Renal pelvis (tissue), 12 donors: ENCODE measurements at places on chromosomes 3 and 15. TPM values are rescaled to one million over a fixed set of nuclear protein-coding genes. Genes with fewer than 3 reads are reported as not detected.

TRH gene
- 0.47 TPM for polyA plus RNA-seq

DNA sequence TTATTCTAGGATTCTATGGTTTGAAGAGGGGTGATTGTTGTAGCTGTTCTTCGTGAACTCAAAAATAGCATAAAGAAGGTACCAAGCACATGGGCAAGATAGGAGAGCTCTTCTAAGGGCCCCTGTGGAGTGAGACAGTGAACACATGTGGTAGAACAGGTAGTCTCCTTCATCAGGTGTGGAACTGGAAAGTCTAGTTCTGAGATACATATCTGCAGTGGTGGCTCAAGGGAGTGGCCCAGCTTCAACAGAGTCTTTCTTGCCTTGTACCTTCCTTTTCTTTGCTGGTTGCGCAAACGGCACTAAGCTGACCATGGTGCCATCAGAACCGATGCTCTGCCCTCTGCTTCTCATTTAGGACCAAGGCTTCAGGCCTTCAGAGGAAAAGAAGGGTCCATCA, 65.2 kb downstream of the CERS3 start:
- no peak for DNase-seq

CYP1A2 gene
- polyA plus RNA-seq = 0.09 TPM

GRCh38 chr3:22129101-22129500, 378.1 kb upstream of the ZNF385D start:
- DNase-seq = no peak

DNA sequence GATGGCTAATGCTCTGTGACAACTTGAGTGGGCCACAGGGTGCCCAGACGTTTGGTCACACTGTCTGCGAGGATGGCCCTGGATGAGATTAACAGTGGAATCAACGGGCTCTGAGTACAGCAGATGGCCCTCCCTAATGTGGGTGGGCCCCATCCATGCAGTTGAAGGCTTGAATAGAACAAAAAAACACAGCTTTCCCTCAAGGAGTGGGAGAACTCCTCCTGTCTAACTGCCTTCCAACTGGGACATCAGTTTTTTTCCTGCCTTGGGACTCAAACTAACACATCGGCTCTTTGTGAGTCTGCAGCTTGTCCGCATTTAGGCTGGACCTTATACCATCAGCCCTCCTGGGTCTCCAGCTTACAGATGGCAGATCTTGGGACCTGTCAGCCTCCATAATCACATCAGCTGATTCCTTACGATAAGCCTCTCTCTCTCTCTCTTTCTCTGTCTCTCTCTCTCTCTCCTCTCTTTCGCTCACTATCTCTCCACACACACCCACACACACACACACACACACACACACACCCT, 20.8 kb downstream of the FAM174B start:
- no peak for DNase-seq

SPG21 gene
- polyA plus RNA-seq = 115 TPM

SEMA6D gene
- polyA plus RNA-seq = 31.1 TPM

DNA sequence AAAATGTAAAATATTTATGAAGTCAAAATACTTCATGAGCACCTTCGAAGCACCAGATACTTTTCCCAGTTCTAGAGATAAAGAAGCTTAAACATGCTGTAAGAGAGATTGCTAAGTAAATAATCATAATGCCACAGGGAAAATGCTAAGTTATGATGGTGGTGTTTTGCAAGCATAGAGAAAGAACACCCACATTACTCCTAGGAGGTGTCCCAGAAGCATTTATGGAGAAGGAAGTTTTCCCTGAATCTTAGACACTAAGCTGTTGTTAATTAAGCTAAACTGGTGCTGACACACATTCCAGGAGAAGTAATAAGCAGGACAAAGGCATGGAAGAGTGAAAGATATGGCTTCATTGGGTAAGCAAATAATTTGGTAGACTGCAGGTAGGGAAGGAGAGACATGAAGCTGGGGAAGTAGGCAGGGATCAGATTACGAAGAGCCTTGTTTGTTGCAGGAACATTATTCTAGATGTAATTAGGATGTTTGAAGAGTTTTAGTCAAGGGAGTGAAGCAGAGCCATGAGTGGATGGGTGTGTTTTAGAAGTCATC, 40.4 kb upstream of the CHMP2B start:
- no peak for DNase-seq

- DNase-seq = no peak
Measured at GRCh38 chr3:56915966-56916586, 114.3 kb upstream of the ARHGEF3 start.

GRCh38 chr3:105904678-105905284, 36.0 kb upstream of the CBLB start:
- no peak for DNase-seq

CHL1 gene
- polyA plus RNA-seq = 19.6 TPM

- no peak for DNase-seq
Measured at GRCh38 chr3:49013738-49014660, 4.4 kb downstream of the DALRD3 start.

- DNase-seq = no peak
Measured at GRCh38 chr3:174206607-174207192, 652.4 kb upstream of the NAALADL2 start.

GRCh38 chr3:119035014-119035346, 334 bp upstream of the IGSF11 start:
- no peak for DNase-seq

PAK6 gene
- 7.7 TPM for polyA plus RNA-seq

DNA sequence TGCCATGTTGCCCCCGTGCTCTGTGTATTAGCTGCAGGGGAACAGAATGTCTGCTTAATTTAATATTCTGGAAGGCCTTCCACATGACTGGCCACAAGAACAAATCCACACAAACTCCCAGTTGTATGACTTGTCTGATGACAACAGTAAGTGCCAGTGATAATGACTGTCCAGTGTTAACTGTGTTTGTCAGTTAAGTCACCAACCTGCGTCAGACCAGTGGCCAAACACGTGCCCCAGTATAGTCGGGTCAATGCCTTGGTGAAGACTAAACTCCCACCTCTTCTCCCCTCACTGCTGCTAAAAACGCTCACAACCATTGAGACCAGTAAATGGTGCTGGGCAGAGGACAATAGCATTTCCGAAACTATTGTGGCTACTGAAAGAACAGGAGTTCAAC, 9.8 kb upstream of the ATP13A5 start:
- no peak for DNase-seq

DNA sequence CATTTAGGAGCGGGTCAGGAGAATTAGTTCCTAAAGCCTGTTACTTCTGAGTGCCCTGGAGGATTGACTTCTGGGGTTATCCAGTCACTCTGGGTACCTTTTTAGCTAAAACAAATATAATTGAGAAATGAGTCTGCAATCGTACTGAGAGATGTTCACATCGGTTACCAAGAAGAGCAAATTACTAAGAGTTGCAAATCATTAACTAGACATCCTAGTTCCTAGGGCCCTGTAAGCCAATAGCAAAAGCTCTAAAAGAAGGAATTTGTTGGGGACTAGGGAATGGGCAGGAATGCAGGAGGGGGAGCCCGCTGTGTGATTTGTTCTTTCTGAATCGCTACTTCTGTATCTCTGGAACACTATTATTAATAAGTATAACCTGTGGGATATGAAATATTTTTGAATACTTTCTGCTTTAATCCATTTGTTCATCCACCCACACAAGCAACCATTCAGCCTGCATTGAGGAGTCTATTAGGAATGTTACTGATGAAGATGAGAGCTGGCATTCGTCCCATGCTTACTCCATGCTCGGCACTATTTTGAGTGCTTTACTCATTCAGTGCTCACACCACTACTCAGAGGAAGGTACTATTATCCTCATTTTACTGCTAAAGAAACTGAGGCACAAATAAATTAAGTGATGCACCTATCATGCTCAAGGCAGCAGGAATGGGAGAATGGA, 31.5 kb upstream of the KY start:
- DNase-seq = no peak

PARL gene
- polyA plus RNA-seq = 57.0 TPM

ACVR2B gene
- polyA plus RNA-seq = 20.7 TPM

DNA sequence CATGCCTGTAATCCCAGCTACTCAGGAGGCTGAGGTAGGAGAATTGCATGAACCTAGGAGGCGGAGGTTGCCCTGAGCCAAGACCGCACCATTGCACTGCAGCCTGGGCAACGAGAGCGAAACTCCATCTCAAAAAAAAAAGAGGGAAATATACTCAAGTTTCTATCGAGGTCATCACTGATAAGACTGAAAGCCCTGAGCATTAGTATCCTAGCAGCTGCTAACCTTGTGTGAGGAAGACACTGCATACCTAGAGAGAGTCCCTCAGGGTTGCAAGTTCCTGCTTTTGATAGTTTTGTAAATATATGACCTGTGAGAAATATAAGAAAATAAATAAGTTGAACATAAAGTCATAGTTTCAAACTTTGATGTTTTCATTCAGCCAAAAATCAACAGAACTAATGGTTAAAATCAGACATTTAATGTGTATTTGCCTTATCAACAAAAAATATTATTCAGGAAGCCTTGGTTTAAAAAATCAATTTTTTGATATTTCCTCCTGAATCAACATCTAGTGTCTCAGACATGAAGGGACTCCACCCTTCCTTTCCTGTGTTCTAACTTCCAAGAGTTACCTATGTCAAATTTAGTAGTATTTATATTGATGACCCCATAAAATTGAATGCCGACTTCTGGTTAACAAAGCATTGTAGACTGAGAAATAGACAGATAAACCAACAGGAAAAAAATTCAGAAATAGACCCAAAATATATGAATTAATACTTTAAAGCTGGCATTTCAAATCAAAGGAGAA, 19.8 kb upstream of the USP3 start:
- no peak for DNase-seq

GRCh38 chr15:48992096-48992495, 28.4 kb upstream of the SHC4 start:
- DNase-seq = no peak

- no peak for DNase-seq
Measured at GRCh38 chr3:138818185-138818860, 16.4 kb downstream of the PIK3CB start.

- DNase-seq = no peak
Measured at GRCh38 chr3:190494907-190495306, 19.0 kb upstream of the IL1RAP start.

GRCh38 chr15:53675832-53676231, 83.6 kb downstream of the WDR72 start:
- no peak for DNase-seq

HRG gene
- 2.5 TPM for polyA plus RNA-seq
